DMS53 (cell line): ENCODE measurements at places on chromosomes 4 and X.

GRCh38 chr4:150039274-150040127 is 38.7 kb upstream of the DCLK2 start:
- DNase-seq = peak; percentile 26

GRCh38 chrX:7614616-7615015 is 228.4 kb upstream of the VCX start:
- peak; percentile 89 for DNase-seq

DNA sequence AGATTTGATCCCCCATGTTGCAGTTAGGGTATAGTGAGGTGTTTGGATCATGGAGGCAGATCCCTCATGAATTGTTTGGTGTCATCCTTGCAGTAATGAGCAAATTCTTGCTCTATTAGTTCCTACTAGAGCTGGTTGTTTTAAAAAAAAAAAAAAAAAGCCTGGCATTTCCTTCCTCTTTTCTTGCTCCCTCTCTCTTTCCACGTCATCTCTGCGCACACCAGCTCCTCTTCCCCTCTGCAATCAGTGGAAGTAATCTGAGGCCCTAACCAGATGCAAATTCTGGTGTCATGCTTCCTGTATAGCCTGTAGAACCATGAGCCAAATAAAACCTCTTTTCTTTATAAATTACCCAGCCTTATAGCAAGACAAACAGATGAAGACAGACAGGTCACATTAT is 24.5 kb downstream of the WDR17 start:
- DNase-seq = no peak

- peak; percentile 67 for DNase-seq
Observed at GRCh38 chrX:130028196-130028595, 45.8 kb downstream of the BCORL1 start.

- DNase-seq = no peak
Observed at GRCh38 chrX:119552508-119552907, 12.7 kb downstream of the STEEP1 start.

- DNase-seq = no peak
Observed at GRCh38 chr4:75561789-75562188, 5.9 kb downstream of the ODAPH start.

DNA sequence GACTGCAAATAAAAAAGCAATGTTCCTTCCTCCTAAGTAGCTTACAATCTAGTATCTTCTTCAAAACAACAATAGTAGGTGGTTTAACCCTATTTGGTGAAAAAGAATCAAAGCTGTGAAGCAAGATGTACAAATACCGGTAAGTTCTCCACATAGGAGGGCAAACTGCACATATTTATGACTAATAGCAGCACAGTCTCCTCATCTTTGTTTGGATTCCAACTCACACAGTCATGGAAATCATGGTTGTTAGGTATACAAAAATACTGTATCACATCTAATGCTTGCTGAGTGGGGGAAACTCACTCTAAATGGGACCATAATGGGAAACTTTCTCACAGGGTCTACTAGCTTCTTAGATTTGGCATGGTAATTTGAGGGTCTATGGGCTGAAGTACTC is 597.2 kb downstream of the INPP4B start:
- no peak for DNase-seq

GRCh38 chrX:130393451-130394074 is 8.1 kb upstream of the GPR119 start:
- DNase-seq = peak; percentile 80

DNA sequence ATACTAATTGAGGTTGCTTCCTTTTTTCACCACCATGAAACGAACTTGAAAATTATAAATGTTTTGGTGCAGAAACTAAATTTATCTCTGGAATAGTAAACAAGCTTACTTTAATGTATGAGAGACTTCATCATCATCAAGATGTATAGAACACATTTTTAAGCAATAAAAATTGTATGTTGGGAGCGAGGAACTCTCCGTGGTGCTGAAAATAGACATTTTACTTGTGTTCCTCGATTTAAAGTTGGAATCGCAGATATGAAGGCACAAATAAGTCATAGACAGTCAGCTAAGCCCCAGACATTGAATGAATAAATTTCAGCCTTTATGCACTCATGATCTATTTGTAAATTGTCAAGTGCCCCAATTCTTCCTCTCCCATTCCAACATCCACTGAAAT is 310.7 kb downstream of the STK32B start:
- DNase-seq = peak; percentile 43

DNA sequence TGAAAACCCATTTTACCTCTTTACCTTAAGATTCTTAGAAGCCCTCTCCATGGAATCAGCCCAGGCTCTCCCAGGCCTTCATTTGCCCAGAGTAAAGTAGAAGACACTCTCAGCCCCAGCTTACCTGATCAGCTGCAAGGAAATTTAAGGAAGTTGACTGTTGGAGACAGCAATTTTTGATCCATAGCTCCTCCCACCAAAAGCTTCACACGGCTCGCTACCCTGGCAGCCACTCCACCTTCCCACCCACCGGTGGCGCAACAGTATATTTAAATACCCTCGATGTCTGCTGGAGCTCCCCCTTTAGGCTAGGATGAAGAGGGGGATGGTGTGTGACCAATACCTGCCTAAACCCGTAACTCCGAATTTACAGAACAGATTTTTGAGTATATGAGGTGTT is 75.4 kb downstream of the MBNL3 start:
- no peak for DNase-seq

GRCh38 chrX:20071511-20072079 is 45.1 kb downstream of the MAP7D2 start:
- peak; percentile 4 for DNase-seq

DNA sequence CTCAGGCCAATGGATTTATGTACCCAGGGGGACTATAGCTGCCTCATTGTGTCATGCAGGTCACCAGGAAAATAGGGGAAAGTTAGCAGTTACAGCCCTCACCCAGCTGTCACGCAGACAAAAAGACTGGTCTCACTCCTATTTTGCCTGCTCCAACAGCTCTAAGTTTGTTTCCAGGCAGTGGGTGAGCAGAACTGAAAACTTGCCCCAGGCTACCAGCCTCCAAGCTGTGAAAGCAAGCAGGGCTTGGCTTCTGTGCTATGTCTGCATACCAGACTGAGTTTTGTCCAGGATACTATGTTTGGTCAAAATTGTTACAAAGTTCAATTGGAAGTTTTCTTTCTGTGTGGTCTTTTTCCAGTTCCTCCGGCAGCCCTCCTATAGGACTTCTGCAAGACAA is 628.4 kb downstream of the FAM133A start:
- no peak for DNase-seq

- no peak for DNase-seq
Observed at GRCh38 chr4:8322794-8323704, 53.5 kb downstream of the HTRA3 start.

GRCh38 chr4:91170768-91171167 is 1043.6 kb downstream of the CCSER1 start:
- peak; percentile 57 for DNase-seq

DNA sequence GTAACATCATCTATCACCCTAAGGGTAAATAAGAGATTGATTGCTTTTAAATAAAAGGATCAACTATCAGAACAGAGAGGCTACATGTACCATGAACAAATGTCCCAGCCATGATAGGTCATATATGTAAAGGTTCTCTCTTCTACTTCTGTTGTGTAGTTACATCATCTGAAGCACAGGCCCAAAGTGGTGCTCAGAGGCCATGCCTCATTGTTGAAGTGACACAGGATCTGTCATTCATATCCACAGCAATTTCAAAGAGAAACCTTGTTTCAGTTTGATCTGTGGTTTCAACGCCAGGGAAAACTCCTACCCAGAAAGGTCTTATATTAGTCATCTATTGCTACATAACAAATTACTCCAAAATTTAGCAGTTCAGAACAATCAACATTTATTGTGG is 269.2 kb upstream of the MAOA start:
- DNase-seq = no peak

- no peak for DNase-seq
Observed at GRCh38 chrX:122363112-122363795, 820.8 kb upstream of the GRIA3 start.

- DNase-seq = no peak
Observed at GRCh38 chr4:117699595-117699994, 334.7 kb upstream of the NDST3 start.

DNA sequence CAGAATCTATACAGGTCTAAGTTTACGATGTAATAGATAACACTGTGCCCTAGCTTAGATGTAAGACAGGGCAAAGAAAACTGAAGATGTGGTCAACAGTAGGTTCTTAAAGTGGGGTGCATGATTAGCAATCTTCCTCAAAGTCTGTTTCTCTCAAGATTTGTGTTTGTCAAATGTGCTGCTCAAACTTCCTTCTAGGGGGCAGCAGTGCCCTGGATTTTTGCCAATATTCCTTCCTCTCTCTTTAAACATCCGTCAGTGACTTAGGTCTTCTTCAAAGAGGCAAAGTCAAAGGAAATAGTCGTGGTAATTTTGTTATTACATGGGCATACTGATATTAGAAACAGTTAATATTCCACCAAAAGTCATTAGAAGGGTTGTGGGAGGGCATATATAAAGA is 4.2 kb upstream of the PDHA2 start:
- DNase-seq = peak; percentile 32

GRCh38 chrX:65608026-65608425 is 59.4 kb upstream of the MSN start:
- DNase-seq = no peak

GRCh38 chr4:134001057-134001456 is 200.5 kb downstream of the PABPC4L start:
- DNase-seq = no peak
